ENCODE measurements at places on chromosomes 6 and 20.

DNA sequence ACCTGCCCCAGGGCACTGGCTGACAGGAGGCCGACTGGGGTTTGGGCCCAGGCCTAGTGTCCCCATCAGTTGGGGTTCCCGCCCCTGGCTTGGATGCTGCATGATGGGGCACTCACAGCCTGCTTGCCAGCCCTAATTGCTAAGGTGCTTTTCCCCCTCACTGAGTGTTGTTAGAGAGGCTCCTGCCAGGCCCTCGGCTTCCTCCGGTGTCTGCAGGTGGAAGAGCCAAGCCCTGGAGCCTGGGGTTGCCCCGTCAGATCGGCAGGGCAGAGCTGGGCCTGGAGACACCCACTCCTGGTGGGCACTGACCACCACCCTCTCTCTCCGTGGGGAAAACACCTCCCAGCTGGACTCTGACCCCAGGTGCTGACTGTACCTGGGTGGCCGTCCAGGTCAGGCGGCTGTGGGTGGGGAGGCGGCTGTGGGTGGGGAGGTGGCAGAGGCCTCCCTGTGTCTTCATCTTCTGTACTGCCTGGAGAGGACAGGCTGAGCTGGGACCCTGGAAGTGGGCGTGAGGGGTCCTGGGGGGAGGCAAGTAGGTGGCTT lies 6.0 kb upstream of the CABLES2 start:
- DNase-seq = no peak

GRCh38 chr6:152642578-152643375 lies 5.6 kb upstream of the SYNE1 start:
- DNase-seq = peak; percentile 66

DNA sequence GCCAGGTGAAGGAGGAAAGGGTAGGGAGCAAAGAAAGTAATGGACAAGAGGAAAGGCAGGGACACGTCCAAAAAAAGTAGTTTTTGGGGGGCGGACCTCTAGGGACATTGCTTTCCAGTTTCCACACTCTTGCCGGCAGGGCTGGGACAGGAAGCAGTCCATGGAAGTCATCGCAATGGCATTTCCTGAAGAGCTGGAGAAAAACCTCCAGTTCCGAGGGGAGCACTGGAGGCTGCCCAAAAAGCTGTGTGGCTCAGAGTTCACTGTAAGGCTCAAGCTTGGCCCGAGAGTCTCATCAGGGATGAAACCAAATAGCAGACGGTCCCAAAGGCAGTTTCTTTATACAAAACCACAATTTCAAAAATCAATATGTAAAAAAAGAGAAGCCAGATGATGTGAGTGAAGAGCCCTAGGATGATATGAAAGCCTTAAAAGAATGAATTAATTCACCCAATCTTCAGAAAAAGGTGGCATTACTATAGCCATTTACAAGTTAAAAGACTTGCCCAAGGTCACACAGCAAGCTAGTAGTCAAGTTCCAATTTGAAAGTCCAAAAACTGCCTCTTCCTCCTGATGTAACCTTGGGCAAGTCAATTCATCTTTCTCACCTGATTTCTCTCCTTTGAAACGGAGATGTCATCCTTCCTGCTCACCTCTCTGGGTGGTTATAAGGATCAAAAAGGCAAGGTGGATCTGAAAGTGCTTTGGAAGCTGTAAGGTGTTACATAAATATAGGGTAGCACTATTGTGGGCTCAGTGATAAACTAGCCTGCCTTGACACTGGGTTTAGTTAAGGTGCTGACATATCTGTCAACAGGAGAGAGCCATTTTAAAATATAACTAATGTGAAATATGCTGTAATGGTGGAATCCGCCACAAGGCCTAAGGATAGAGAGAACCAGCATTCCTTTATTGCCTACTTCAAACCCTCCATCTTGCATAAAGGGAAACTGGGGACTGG lies 9.1 kb downstream of the BCL2L1 start:
- DNase-seq = no peak

DNA sequence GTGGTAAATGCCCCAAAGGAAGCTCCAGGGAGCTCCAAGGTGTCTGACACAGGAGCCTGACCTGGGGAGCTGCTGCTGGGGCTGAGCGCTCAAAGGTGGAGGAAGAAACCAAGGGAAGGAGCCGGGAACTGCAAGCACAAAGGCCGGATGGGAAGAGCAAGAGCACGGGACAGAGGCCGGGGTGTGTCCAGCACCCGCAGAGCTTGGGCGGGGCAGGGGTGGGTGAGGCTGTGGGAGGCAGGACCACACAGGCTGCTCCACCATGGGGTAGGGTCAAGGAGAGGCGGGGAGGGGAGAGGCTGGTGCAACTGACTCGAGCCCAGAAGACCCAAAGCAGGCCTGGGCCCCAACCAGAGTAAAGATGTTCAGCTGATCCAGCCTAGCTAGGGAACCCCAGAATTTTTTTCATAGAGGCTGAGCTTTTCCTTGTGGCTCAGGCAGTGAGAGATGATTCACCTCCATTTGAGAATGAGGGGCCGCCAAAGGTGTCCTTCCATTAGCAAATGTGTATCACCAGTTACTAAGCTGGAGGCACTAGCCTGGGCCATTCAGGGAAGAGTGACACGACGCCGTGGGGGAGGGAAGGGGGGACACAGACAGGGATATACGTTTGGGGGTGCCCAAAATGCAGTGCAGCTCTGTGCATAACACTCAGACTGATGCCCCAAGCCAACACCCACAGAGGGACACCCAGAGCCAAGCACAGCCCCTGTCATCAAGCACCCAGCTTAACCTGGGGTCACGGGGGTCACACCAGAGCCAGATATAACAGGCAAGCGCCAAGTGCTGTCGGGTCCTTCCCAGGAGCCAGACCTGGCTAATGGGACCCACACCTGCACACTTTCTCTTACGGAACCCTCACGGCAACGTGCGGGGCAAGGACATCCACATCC lies 21.3 kb upstream of the TLDC2 start:
- DNase-seq = no peak

All from D341Med (cell line).